ENCODE measurements at places on chromosomes 12 and 14. TPM values are rescaled to one million over a fixed set of nuclear protein-coding genes. Genes with fewer than 3 reads are reported as not detected.

The TEX52 gene
- total RNA-seq, result 0.20 TPM

The NRXN3 gene
- 1.5 TPM for total RNA-seq

The ACVRL1 gene
- total RNA-seq, result not detected

The SRRM4 gene
- total RNA-seq, result 1.1 TPM

The ASB2 gene
- 0.35 TPM for total RNA-seq

The LRRC43 gene
- 0.53 TPM for total RNA-seq

The STRAP gene
- total RNA-seq, result 218 TPM

The PRIM1 gene
- total RNA-seq, result 46.5 TPM

The PTPN6 gene
- total RNA-seq, result 19.8 TPM

The SEC23A gene
- total RNA-seq, result 55.3 TPM

The COQ6 gene
- total RNA-seq, result 15.4 TPM

- no peak for DNase-seq
- H3K27me3 ChIP-seq, result no peaks in the 10 kb centered on the region
- H3K36me3 ChIP-seq, result no peaks in the 10 kb centered on the region
- H3K4me3 ChIP-seq, result no peak overlapping the region
- H3K27ac ChIP-seq, result no peak overlapping the region
Observed at GRCh38 chr14:67251573-67252226, 10.5 kb downstream of the PALS1 start.

DNA sequence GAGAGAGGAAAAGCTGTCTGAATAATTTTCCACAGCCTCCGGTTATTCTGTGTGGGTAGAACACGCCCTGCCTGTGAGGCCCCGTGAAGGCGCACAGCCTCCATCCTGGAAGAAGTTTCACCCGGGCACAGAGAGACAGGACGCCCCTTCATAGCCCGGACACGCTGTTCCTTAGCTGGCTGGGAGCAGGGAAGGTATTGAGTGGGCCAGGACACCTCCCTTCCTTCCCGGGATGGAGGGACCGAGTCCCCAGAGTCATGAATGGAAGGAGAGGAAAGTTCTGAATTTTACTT lies 135.5 kb downstream of the GCH1 start:
- no peaks in the 10 kb centered on the region for H3K4me1 ChIP-seq
- no peak overlapping the region for H3K4me3 ChIP-seq
- no peaks in the 10 kb centered on the region for H3K27me3 ChIP-seq
- no peak for DNase-seq
- H3K36me3 ChIP-seq, result peaks cover 10% of the 10 kb centered on the region

- H3K4me1 ChIP-seq, result no peaks in the 10 kb centered on the region
- no peak for DNase-seq
- no peaks in the 10 kb centered on the region for H3K27me3 ChIP-seq
- no peaks in the 10 kb centered on the region for H3K36me3 ChIP-seq
- no peak overlapping the region for H3K27ac ChIP-seq
- no peak overlapping the region for H3K4me3 ChIP-seq
Observed at GRCh38 chr12:31783996-31784645, 55.3 kb upstream of the AMN1 start.

- no peaks in the 10 kb centered on the region for H3K27me3 ChIP-seq
- no peaks in the 10 kb centered on the region for H3K4me1 ChIP-seq
- no peak overlapping the region for H3K27ac ChIP-seq
- H3K4me3 ChIP-seq, result no peak overlapping the region
- DNase-seq, result no peak
- peaks cover 1% of the 10 kb centered on the region for H3K36me3 ChIP-seq
Observed at GRCh38 chr14:73842851-73843250, 8.8 kb upstream of the PTGR2 start.

GRCh38 chr14:50542941-50543418 lies 10.6 kb upstream of the MAP4K5 start:
- H3K4me3 ChIP-seq, result no peak overlapping the region
- H3K27ac ChIP-seq, result no peak overlapping the region
- H3K27me3 ChIP-seq, result no peaks in the 10 kb centered on the region
- no peaks in the 10 kb centered on the region for H3K4me1 ChIP-seq
- DNase-seq, result no peak

DNA sequence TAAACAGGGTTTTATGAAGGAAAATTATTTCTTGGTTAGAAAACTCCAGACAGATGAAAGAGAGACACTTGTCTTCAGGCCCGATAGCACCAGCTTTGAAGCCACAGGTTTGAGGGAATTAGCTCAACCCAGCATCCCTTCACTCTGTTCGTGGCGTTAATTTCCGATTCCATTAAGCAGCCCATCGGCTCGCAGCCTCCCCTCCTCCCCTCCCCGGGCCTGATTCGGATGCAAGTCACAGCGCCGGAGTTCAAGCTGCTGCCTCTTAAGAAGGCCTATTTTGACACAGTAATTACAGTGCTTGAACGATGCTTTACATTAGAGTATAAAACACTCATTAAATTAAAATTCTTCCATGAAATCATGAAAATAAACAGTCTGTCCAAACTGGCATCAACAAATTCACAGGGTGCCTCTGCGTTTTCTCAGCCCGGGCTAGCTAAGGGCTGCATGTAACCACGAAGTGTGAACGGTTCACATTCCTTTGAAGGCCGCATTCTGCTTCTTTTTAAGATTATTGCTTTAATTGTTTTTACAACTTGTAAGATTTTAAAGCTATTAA lies 145.8 kb downstream of the DICER1 start:
- no peaks in the 10 kb centered on the region for H3K4me1 ChIP-seq
- no peak overlapping the region for H3K27ac ChIP-seq
- no peak for DNase-seq
- no peaks in the 10 kb centered on the region for H3K27me3 ChIP-seq

DNA sequence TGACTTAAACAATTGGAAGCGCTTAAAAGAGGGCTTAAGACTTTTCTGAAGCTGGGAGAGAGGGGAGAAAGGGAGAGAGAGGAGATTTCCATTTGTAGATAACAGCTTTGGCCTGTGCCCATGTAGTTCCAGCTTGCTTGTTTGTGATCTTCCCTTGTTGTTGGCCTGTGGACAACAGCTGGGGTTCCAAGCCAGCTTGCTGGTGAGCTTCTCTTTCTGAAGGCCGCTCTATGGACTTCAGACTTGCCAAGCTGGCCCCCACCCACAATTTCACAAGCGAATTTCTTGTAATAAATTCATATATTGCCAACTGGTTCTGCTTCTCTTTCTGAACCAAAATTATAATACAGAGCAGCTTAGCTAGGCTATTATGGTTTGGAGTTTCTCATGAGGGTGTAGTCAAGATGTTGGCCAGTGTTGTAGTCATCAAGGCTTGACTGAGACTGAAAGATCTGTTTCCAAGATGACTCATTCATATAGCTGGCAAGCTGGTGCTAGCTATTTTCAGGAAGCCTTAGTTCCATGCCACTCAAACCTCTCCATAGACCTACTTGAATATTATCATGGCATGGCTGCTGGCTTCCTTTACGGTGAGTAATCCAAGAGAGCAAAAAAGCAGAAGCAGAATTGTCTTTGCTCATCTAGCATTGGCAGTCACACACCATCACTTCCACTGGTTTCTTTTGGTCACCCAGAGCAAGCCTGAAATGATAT lies 89.4 kb downstream of the ATP23 start:
- H3K27me3 ChIP-seq, result no peaks in the 10 kb centered on the region
- peaks cover 6% of the 10 kb centered on the region for H3K36me3 ChIP-seq
- no peak overlapping the region for H3K4me3 ChIP-seq
- H3K4me1 ChIP-seq, result no peaks in the 10 kb centered on the region
- no peak for DNase-seq

- H3K27ac ChIP-seq, result no peak overlapping the region
- DNase-seq, result no peak
- H3K4me1 ChIP-seq, result no peaks in the 10 kb centered on the region
- no peaks in the 10 kb centered on the region for H3K36me3 ChIP-seq
- H3K27me3 ChIP-seq, result no peaks in the 10 kb centered on the region
Observed at GRCh38 chr14:87449016-87449415, 544.0 kb downstream of the GALC start.

GRCh38 chr12:20024194-20024593 lies 344.1 kb upstream of the PDE3A start:
- H3K4me1 ChIP-seq, result no peaks in the 10 kb centered on the region
- no peak overlapping the region for H3K4me3 ChIP-seq

- H3K27ac ChIP-seq, result no peak overlapping the region
- no peak overlapping the region for H3K4me3 ChIP-seq
Observed at GRCh38 chr12:80233926-80234325, 134.6 kb downstream of the OTOGL start.

DNA sequence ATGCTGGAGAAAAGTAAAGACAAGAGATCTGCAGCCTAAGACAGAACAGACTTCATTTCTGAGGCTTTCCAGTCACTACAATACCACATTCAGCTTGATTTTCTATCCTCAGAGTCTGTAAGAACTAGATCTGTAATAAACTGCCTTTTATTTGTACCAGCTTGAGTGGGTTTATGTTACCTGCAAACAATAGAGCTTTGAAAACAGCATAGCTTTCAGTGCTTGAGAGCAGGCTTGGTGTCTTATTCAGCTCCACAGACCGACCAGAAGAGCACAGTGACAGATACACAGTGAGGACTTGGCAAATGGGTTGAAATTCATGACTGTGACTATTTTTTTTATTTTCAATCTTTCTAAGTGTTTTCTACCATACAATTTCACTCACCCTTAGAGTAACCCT lies 207.8 kb upstream of the OTX2 start:
- H3K27ac ChIP-seq, result no peak overlapping the region
- DNase-seq, result no peak
- peaks cover 19% of the 10 kb centered on the region for H3K36me3 ChIP-seq
- peaks cover 4% of the 10 kb centered on the region for H3K4me1 ChIP-seq

GRCh38 chr14:68501171-68501570 lies 291.7 kb downstream of the ZFP36L1 start:
- DNase-seq, result no peak
- H3K4me1 ChIP-seq, result peaks cover 3% of the 10 kb centered on the region
- no peak overlapping the region for H3K27ac ChIP-seq
- no peaks in the 10 kb centered on the region for H3K36me3 ChIP-seq

GRCh38 chr12:108046135-108046534 lies 83.0 kb upstream of the WSCD2 start:
- H3K36me3 ChIP-seq, result no peaks in the 10 kb centered on the region
- H3K4me1 ChIP-seq, result no peaks in the 10 kb centered on the region
- DNase-seq, result no peak
- H3K27me3 ChIP-seq, result no peaks in the 10 kb centered on the region

GRCh38 chr12:9951026-9951675 lies 19.0 kb upstream of the CLEC2A start:
- no peak overlapping the region for H3K27ac ChIP-seq
- peaks cover 3% of the 10 kb centered on the region for H3K36me3 ChIP-seq
- DNase-seq, result no peak
- no peaks in the 10 kb centered on the region for H3K27me3 ChIP-seq
- no peak overlapping the region for H3K4me3 ChIP-seq
- H3K4me1 ChIP-seq, result no peaks in the 10 kb centered on the region

GRCh38 chr14:74348735-74349463 lies 628 bp downstream of the VRTN start:
- peak overlapping the region; percentile 6 for H3K27ac ChIP-seq
- H3K4me3 ChIP-seq, result peak overlapping the region; percentile 96
- DNase-seq, result no peak
- H3K4me1 ChIP-seq, result peaks cover 3% of the 10 kb centered on the region

- H3K4me3 ChIP-seq, result peak overlapping the region; percentile 77
- no peak for DNase-seq
- no peaks in the 10 kb centered on the region for H3K36me3 ChIP-seq
- H3K27ac ChIP-seq, result no peak overlapping the region
Observed at GRCh38 chr12:106138357-106138632, 459 bp downstream of the NUAK1 start.

GRCh38 chr14:56189307-56189706 lies 71.1 kb downstream of the PELI2 start:
- no peaks in the 10 kb centered on the region for H3K4me1 ChIP-seq
- H3K36me3 ChIP-seq, result no peaks in the 10 kb centered on the region
- no peak overlapping the region for H3K27ac ChIP-seq
- no peak for DNase-seq
- H3K4me3 ChIP-seq, result no peak overlapping the region

- H3K4me1 ChIP-seq, result no peaks in the 10 kb centered on the region
- no peak overlapping the region for H3K27ac ChIP-seq
- H3K4me3 ChIP-seq, result no peak overlapping the region
Observed at GRCh38 chr14:54309615-54310014, 87.2 kb upstream of the CDKN3 start.

- H3K36me3 ChIP-seq, result no peaks in the 10 kb centered on the region
- no peak overlapping the region for H3K4me3 ChIP-seq
- H3K27me3 ChIP-seq, result no peaks in the 10 kb centered on the region
- H3K27ac ChIP-seq, result no peak overlapping the region
Observed at GRCh38 chr12:5904969-5905368, 40.1 kb downstream of the ANO2 start.

DNA sequence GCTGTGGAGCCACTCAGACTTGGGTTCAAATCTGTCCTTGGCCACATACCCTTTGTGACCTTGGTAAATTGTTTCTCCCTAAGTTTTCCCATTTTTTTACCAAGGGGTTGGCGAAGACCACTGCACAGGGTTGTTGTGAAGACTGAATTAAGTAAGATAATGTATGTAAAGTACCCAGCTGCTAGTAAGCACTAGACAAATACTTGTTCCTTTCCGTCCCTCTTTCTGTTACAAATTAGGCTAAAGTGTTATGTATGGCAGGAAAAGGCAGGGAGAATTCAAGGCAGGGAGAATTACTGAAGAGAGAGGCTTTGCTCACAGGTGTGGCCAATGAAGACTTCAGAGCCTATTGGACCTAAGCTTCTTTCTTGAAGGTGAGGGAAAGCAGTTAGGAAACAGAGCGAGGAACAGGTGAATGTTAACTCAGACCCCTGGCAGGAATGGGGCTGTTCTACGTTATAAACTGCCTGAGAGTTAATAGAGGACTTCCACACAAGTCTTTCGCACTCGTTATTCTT lies 25.9 kb downstream of the ABHD12B start:
- H3K36me3 ChIP-seq, result peaks cover 13% of the 10 kb centered on the region
- no peak for DNase-seq
- H3K27me3 ChIP-seq, result no peaks in the 10 kb centered on the region
- H3K27ac ChIP-seq, result peak overlapping the region; percentile 90

GRCh38 chr12:124753228-124753591 lies 110.5 kb downstream of the SCARB1 start:
- H3K27ac ChIP-seq, result no peak overlapping the region
- no peak for DNase-seq
- H3K4me3 ChIP-seq, result no peak overlapping the region
- H3K27me3 ChIP-seq, result no peaks in the 10 kb centered on the region
- H3K36me3 ChIP-seq, result peaks cover 20% of the 10 kb centered on the region

- H3K4me1 ChIP-seq, result no peaks in the 10 kb centered on the region
- H3K36me3 ChIP-seq, result peaks cover 1% of the 10 kb centered on the region
- DNase-seq, result no peak
- H3K27ac ChIP-seq, result no peak overlapping the region
Observed at GRCh38 chr12:129551441-129551840, 352.4 kb downstream of the TMEM132D start.

DNA sequence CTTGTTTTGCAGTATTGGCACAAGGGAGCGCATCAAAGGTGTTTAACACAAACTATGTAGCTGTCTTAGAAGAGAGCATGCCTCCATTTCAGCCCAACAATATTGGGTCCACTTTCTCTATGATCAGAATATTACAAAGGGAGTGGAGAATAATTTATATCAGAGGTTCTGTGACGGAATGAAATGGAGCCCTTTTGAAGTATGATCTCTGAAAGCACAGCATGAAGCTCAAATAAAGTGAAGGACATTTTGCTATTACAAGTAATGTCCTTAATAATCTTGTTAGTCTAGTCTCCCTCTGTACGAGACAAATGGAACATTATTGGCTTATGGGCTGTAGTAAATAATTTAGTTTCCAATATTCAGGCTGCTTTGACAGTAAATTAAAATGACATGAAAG lies 302.7 kb downstream of the NPAS3 start:
- H3K4me1 ChIP-seq, result peaks cover 3% of the 10 kb centered on the region
- no peak overlapping the region for H3K27ac ChIP-seq
- H3K36me3 ChIP-seq, result no peaks in the 10 kb centered on the region
- no peaks in the 10 kb centered on the region for H3K27me3 ChIP-seq

GRCh38 chr14:32933629-32934072 lies 5.0 kb upstream of the NPAS3 start:
- peaks cover 37% of the 10 kb centered on the region for H3K27me3 ChIP-seq
- no peaks in the 10 kb centered on the region for H3K4me1 ChIP-seq
- no peak overlapping the region for H3K27ac ChIP-seq
- H3K36me3 ChIP-seq, result no peaks in the 10 kb centered on the region
